ENCODE measurements at places on chromosomes 5 and 9. TPM values are rescaled to one million over a fixed set of nuclear protein-coding genes. Genes with fewer than 3 reads are reported as not detected.
A peak's percentile ranks its signal among the peaks of the same experiment; 100 is the strongest.

- ATAC-seq = no peak
Observed at GRCh38 chr5:54109626-54110330, 200.6 kb downstream of the ARL15 start.

DNA sequence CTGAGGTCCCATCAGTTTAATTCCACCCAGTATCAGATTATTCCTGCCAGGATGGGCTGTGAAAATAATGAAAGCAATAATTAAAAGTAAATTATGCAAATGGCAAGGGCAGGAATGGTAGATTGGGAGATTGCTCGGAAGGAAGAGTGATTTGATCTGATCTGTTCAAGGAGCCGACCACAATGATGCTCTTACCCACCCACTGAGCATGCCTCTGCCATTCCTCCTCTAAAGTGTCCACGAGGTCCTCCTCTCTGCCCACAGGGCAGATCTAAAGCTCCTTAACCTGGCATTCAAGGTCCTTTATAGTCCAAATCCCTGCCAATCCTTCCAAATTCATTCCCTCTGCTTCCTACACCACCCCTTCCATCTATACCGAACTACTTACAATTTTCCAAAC, 147.8 kb downstream of the TTLL11 start:
- no peak for ATAC-seq

DNA sequence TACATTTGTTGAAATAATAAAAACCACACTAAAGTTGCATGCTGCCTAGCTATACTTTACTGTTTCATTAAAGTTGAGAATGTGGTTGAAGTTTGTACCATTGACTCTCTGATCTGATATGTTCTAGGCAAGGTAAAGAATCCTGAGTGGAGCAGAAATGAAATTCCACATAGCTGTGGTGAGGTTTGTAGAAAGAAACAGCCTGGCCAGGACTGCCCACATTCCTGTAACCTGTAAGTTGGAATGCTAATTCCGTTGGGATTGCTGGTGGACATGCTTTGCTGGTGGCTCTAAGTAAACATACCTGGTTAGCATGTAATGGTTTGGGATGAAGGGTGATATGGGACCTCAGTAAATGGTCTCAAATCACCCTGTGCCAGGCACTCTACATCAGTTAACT, 16.8 kb downstream of the NFX1 start:
- ATAC-seq = no peak

GRCh38 chr5:112411903-112412302, 7.2 kb downstream of the EPB41L4A start:
- no peak for ATAC-seq

GRCh38 chr5:101716941-101717340, 579.1 kb downstream of the SLCO4C1 start:
- ATAC-seq = no peak

- no peak for ATAC-seq
Observed at GRCh38 chr9:124013309-124014210, 2.0 kb downstream of the LHX2 start.

DNA sequence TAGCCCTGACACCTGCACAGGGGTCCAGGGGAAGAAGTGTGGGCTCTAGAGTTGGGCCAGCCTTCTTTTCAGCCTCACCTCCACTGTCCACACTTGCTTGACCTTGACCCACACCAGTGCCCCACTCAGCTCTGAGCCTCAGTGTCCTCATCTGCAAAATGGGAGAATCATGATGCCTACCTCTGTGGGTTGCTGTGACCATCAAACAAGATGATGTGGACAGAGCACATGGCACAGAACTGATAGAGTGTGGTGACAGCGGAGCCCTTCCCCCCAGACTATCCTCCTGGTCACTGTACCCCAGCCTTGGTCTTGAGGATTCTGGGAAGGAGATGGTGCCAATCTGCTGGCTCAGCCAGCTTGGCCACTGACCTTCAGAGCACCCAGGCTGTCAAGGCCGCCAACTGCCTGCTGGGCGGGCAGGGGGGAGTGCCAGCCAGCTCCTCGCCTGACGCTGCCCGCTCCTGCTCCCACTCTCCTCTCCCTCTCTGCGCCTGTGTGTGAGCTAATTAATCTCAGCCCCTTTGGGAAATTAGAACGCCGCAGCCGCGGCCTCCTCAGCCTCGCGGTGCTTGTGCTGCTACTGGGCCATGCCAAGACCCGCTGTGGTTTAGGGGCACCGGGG, 16.7 kb downstream of the CXXC5 start:
- no peak for ATAC-seq

- ATAC-seq = no peak
Observed at GRCh38 chr5:39301406-39301805, 62.9 kb downstream of the C9 start.

DNA sequence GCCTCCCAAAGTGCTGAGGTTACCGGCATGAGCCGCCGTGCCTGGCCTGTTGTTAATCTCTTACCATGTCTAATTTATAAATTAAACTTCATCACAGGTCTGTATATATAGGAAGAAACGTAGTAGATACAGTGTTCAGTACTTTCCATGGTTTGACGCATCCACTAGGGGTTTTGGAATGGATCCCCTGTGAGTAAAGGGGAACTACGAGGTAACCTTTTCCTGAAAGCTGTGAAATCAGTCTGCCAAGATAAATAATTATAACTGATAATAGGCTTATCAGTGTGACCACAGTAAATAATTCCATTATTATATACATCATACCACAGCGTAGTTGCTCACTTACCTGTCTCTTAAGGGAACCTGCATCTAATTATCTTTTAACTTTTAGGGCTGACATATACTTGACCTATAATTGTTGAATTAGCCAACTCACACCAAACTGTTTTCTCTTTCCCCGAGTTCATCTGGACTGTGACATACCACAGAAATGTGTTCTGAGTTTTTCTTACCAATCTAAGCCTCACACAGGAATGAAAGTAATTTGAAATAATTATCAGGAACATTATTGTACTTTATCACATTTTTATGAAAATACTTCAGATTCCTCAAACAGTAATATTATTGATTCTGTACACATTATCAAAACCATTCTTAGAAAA, 42.9 kb downstream of the DAPK1 start:
- ATAC-seq = no peak

- ATAC-seq = peak; percentile 69
Observed at GRCh38 chr5:135094339-135095051, 60.5 kb upstream of the PITX1 start.

Gene PPP3R2
- not detected for total RNA-seq

Gene NMUR2
- total RNA-seq = not detected

Gene LCN15
- not detected for total RNA-seq

Gene CCIN
- total RNA-seq = not detected

Gene FGFR4
- 2.7 TPM for total RNA-seq

Data from esophagus mucosa (tissue), 1 donor.